ENCODE measurements at places on chromosomes 12 and 14. TPM values are rescaled to one million over a fixed set of nuclear protein-coding genes. Genes with fewer than 3 reads are reported as not detected.

The C12orf60 gene
- 0.86 TPM for polyA plus RNA-seq

The SYNDIG1L gene
- not detected for polyA plus RNA-seq

The TDRD9 gene
- polyA plus RNA-seq, result not detected

The CAPZA3 gene
- polyA plus RNA-seq, result not detected

The CTSG gene
- not detected for polyA plus RNA-seq

The VIPAS39 gene
- 14.9 TPM for polyA plus RNA-seq

The AQP2 gene
- polyA plus RNA-seq, result not detected

The SIX1 gene
- 12.6 TPM for polyA plus RNA-seq

The TMEM30B gene
- polyA plus RNA-seq, result 0.29 TPM

The NEUROD4 gene
- polyA plus RNA-seq, result not detected

The DBX2 gene
- polyA plus RNA-seq, result not detected

The ACOT6 gene
- polyA plus RNA-seq, result not detected

The FLVCR2 gene
- polyA plus RNA-seq, result not detected

The MSRB3 gene
- 158 TPM for polyA plus RNA-seq

The KRT72 gene
- not detected for polyA plus RNA-seq

The KCNC2 gene
- polyA plus RNA-seq, result not detected

The WNT1 gene
- polyA plus RNA-seq, result not detected

The PZP gene
- polyA plus RNA-seq, result not detected

The PLEKHA5 gene
- 9.1 TPM for polyA plus RNA-seq

The ACVRL1 gene
- polyA plus RNA-seq, result 19.1 TPM

The A2ML1 gene
- polyA plus RNA-seq, result not detected

The TBX5 gene
- 27.5 TPM for polyA plus RNA-seq

The MMP14 gene
- 50.8 TPM for polyA plus RNA-seq

The MYF6 gene
- polyA plus RNA-seq, result not detected

The TAS2R8 gene
- polyA plus RNA-seq, result not detected

The CLEC1B gene
- polyA plus RNA-seq, result not detected

The SLC2A3 gene
- 71.8 TPM for polyA plus RNA-seq

The NOVA1 gene
- 0.98 TPM for polyA plus RNA-seq

All from GM23248 (cell line).